Liver (tissue), 10 donors: ENCODE measurements at places on chromosomes 13 and 19.
A peak's percentile ranks its signal among the peaks of the same experiment; 100 is the strongest.

DNA sequence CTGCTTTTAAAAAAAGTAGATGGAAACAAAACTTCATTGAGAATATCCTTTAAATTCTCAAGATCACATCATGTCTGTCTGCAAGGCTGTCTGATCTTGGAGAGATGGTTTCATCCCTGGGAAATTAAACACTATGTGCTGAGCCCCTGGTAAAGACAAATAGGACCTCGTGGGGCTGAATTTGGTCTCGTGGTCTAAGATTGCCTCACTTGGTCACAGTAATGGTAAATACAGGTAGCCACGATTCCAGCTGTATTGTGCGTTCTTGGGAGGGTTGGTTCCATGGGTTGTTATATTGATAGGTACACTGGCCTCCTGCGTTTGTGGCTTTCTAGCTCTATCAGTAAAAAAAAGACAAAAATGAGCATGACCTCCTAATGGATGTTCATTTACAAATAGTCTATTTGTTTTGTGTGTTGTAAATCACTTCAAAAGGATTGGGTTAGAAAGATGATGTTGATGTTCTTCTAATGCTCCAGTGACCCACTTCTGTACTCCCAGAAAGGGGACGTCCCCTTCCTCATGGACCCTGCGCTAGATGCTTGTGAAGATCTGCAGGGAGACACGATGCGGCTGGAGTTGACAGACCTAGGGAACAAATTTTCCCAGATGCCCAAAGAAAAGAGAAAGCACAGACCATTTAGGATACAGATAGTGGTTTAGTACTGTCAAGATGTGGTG, 1.8 kb downstream of the CEBPG start:
- DNase-seq, result no peak

DNA sequence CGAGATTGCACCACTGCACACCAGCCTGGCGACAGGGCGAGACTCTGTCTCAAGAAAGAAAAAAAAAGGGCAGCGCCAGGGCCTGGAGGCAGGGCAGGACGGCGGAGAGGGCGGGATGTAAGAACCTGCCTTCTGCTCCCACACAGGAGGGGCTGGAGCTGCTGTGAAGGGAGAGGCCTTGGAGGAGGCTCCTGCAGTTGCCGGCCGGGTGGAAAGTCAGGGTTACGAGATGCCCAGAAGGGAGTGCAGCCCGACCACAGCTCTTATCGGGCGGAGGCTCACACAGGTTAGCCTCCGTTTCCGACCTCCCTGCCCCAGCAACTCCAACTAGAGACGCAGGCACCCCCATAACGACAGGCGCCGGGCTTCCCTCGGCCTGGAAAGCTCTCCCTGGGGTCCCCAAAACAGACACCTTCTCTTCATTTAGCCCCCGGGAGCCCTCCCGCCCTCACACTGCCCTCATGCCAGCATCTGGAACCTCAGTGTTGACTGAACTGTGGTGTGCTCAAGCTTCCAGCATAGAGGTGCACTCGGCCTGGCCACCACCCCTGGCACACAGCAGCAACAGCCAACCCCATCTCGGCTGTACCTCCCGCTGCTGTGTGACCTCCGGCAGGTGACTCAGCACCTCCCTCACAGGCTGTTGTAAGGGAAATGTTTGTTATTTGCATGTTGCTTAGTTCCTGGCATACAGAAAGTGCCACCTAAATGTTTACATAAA, 1.4 kb downstream of the PLPP2 start:
- DNase-seq, result no peak

DNA sequence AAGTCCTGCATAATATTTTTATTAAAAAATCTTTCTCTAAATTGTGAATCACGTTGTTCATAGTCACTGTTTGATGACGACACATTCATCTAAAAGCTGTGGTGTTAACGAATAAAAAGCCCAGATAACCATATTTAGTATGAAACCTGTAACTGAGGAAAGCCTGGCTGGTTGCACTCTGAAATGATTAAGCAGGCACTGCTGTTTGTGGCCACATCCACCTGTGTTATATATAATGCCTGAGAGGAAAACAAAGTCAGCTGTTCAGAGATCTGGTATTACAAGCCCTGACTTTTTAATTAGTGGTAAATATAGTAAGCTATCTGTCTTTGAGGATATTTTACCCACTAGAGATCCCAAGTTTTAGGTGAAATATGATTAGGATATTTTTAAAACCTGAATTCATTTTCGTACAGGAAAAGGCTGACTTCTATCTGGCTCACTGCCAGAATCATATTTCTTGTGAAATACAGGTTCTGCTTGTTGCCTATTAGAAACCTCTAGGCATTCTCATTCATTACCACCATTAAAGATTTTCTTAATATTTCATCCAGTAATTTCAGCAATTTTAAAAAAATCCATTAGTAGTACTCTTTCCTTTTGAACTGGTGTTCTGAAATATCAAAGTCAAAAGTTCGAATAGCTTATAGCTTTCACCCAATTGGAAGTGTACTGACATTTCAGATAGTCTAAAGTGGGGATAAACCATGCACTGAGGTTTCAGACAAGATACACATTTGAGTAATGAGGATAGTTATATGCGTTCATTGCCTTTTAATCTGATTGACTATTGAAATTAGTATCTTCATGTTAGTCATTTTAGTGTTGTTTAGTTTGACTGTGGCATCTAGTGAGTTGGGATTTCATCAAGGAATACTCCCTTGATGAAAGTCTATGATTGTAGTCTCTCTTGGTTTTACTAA, 79.7 kb downstream of the LMO7 start:
- no peak for DNase-seq

DNA sequence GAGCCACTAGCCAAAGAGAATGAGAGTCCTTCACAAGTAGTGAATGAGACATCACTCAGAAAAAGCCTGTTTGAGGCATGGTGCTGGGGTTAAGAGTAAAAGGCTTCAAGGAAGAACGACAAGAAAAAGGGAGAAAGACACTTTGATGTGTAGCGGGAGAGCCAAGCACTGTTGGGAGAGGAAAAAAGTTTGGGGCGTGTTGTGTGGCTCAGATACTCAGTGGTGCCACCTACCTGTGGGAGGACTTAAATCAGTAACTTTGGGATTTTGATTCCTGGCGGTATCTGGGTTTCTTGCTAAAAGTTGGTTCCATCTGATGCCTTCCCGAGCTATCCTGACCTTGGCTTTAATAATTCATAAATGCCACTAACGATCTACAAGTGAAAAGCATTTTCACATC, 12.3 kb downstream of the ELSPBP1 start:
- no peak for DNase-seq

GRCh38 chr19:49685845-49686332, 3.5 kb upstream of the ADM5 start:
- no peak for DNase-seq

GRCh38 chr19:55013596-55013995, 24.5 kb downstream of the GP6 start:
- DNase-seq, result no peak

DNA sequence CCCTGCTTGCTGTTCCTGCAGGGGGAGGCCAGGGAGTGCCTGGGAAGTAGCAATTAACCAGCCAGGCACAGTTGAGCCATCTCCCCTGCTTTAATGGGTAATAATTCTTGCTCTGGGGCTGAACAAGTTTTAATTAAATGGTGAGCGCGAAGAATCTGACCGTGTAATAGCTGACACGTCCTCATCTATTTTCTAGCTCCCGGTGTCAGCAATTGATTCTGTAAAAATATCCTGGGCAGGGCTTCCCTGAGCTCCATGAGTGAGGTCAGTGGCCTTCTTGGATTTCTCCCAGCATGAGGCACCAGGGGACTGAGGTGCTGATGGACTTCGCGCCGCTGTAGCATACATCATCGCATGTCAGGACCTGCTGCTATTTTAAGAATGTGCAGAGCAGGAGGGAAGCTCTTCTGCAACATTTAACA, 26.9 kb downstream of the SIPA1L3 start:
- peak; percentile 51 for DNase-seq

GRCh38 chr13:19573120-19573716, 11.9 kb upstream of the TPTE2 start:
- no peak for DNase-seq

GRCh38 chr19:50325310-50326100, 3.7 kb downstream of the KCNC3 start:
- DNase-seq, result peak; percentile 80

DNA sequence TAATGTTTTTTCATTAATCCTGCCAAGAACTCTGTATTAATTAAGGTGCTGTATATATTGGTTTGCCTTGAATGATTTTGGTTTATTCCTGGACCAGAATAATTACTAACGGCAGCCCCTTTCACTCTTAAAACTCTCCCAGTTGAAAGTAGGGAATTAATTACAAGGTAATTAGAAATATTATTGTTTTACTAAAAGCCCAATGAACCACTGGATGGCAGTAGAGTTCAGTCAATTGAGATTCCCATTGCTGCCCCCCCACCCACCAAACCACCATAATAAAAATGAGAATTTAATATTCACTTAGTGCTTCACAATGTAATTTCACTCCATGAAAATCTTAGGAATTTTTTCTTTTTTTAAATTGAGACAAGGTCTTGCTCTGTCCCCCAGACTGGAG, 13.7 kb downstream of the WBP4 start:
- DNase-seq, result no peak
